ENCODE measurements at places on chromosomes 6 and 20.
A peak's percentile ranks its signal among the peaks of the same experiment; 100 is the strongest.

DNA sequence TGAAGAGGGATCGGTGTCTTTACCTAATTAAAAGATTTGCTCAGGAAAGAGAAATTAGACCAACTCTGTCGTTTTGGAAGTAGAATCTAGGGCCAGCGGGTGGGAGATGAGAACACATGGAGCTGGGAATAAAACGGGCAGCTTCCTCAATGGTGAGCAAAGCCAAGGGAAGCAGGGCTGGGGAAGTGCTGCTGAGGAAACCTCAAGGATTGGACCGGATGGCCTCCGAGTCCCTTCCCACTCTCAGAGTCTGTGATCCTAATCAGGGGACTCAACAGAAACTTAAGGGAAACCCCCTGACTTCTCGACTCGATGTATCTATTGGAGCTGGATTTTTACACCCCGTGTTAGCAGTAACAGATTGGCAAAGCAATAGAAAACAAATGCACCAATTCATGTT lies 10.8 kb downstream of the GCNT2 start:
- DNase-seq, result no peak

GRCh38 chr6:132569170-132569569 lies 952 bp upstream of the TAAR6 start:
- no peak for DNase-seq

DNA sequence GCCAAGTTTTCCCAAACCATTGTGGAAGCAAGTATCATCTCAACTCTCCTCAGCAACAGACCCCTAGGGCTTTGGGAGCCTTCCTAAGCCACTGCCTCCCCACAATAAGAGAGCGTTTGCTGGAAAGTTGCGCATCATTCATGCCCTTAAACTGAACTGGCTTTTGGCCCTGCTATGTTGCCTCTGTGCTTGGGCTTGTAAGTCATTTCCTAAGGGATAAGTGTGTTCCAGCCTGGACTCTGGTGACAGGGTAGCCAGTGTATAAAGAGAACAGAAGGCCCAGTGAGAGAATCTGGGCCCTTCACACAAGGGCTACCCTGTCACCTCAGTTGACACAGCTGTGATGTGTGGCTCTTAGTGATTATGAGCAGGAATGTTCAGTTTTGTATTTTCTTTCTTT lies 77.8 kb downstream of the COL9A1 start:
- no peak for DNase-seq

GRCh38 chr6:35960187-35960586 lies 39.3 kb upstream of the SRPK1 start:
- no peak for DNase-seq

- DNase-seq, result no peak
Observed at GRCh38 chr6:147389463-147389862, 119.0 kb upstream of the SAMD5 start.

GRCh38 chr6:151096691-151097606 lies 142.8 kb upstream of the AKAP12 start:
- no peak for DNase-seq

DNA sequence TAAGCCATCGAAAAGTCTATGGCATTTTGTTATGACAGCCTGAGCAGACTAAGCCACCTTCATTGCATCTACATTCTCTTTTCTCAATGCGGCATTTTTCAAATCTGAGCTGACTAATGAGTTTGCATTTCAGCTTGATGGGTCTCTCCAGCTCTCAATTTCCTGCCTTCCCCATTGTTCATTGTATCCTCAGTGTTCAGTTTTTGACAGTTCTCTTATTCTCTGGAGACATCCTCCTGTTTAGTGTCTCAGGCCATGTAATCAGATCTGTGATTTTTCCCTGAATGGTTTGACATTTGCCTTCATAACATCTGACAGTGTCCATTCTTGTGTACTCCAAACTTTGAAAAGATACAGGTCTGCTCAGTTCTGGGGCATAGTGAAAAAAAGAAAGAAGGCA lies 27.9 kb upstream of the MCM3 start:
- no peak for DNase-seq

- DNase-seq, result no peak
Observed at GRCh38 chr6:115832786-115833185, 227.9 kb downstream of the FRK start.

GRCh38 chr20:9068841-9069663 lies at the start of gene PLCB4:
Gene PLCB4 (plus strand): TSS chr20:9069087. CDS start chr20:9307815, 238,728 bp downstream.
- DNase-seq, result no peak

DNA sequence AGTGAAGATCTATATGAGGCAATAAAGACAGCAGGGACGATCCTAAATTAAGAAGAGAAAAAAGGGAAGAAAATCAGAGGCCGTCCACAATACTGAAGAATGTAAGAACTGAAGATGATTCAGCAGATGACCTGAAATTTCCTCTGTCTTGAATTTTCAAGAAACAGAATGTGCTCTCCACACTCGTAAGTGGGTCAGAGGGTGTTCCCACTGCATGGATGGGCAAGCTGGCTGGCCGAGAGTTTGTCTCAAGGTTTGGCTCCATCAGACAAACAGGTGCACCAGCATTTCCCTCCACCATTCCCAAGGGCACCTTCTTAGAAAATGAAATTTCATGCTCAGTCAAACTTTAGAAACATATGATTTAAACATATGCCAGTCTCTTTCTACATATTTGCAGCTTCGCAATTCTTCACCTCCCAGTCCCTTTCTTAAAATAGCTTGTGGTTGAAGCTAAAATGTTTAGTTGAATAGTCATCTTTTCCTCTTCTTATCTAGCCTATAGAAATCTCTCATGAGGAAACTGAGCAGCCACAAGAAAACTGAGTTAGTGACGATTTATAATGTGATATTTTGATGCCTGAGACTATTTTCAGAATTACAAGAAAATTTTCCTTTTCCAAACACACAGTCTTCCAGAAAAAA lies 576.4 kb downstream of the PRKN start:
- no peak for DNase-seq

GRCh38 chr6:19994909-19995308 lies 157.7 kb downstream of the ID4 start:
- DNase-seq, result no peak

DNA sequence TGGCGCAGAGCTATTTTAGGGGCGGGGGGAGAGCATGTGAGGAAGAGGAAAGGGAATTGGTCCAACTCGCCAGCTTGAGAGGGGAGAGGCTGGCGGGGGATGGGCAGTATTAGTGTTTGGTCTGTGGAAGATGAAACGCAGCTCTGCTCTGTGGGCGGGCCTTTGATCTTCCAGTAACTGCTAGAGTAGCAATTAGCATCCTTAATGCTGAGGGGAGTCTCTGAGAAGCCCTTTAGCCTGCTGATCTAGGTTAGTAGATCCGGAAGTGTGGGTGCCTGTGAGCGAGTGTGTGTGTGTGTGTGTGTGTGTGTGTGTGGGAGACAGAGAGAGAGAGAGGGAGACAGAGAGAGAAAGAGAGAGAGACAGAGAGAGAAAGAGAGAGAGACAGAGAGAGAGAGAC lies 117.2 kb upstream of the BACH2 start:
- DNase-seq, result no peak

DNA sequence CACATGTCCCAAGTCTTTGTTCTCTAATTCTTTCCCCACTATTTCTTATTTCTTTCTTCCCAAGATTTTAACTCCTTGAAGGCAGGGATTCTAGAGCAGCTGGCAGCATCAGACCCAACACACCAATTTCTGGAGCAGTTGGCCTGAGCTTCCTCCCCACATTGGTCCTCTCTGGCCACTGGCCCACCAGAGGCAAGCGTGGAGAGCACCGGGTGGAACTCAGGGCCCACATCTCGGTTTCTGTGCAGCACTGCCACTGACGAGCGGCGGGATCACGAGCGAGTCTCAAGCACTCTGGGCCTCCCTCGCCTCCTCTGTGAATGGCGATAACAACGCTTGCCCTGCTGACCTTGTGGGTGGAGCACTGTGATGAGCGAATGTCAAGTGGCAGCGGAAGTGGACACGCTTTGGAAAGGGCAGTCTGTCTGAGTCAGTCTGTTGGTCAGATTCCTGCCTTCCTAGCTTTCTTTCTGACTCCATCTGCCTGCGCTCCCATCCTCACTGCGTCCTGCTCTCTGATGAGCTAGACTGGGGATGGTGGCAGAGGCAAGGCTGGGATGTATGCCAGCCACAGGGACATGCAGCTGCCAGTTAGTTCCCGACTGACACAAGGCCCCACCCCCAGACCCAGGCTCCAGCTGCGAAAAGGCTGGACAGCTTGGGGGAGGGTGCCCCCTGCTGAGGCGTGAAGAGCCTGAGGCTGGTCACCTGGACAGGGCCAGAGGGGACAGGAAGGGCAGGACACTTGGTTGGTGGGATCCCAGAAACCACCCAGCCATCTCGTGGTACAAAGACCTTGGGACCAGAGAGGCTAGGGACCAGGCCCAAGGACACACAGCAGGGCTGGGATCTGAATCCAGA lies 4.5 kb upstream of the SPDEF start:
- DNase-seq, result no peak

DNA sequence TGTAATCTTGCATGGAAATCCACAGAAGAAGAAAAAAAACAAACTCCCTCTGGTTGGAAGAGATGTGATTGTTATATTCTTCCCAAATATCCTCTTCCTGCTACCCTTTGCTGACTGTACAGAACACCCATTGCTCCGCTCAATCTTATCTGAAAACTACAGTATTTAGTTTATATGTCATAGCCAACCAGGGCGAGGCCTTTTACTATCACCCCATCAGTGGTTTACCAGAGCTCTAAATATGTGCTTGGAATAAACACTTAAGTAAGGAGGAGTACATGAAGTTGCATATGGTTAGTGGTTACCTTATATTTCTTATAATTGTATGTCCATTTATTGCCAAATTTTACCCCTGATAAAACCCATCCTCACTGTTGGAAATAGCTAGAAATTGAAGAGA lies 12.2 kb downstream of the PRL start:
- no peak for DNase-seq

DNA sequence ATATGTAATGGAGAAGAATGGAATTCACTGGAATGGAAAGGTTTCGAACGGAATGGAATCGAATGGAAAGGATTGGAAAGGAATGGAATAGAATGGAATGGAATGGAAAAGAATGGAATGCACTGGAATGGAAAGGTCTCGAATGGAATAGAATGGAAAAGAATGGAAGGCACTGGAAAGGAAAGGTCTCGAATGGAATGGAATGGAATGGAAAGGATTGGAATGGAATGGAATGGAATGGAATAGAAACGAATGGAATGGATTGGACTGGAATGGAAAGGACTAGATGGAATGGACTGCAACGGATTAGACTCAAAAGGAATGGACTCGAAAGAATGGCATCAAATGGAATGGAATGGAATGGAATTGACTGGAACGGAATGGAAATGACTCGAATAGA lies 20.5 kb upstream of the DEFB115 start:
- DNase-seq, result no peak

- no peak for DNase-seq
Observed at GRCh38 chr6:117446861-117447260, 21.1 kb upstream of the ROS1 start.

GRCh38 chr6:98832284-98833056 lies 1.9 kb upstream of the POU3F2 start:
- DNase-seq, result peak; percentile 10

DNA sequence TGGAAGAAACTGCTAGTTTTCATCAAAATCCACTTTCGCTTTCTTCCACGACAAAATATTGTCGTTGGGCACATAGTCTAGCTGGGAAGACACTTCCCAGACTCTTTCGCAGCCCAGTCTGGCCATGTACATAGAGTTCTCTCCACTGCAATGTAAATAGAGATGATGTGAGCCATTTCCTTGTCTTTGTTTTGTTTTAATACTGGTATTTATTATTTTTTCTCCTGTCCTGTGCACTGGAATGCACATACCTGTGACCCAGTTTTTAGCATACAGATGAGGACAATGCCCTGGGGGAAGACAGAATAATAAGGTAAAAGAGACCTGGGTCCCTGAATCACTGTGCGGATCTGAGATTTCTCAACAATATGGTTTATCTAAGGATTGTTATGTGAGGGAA lies 149.5 kb upstream of the BMP5 start:
- DNase-seq, result no peak

DNA sequence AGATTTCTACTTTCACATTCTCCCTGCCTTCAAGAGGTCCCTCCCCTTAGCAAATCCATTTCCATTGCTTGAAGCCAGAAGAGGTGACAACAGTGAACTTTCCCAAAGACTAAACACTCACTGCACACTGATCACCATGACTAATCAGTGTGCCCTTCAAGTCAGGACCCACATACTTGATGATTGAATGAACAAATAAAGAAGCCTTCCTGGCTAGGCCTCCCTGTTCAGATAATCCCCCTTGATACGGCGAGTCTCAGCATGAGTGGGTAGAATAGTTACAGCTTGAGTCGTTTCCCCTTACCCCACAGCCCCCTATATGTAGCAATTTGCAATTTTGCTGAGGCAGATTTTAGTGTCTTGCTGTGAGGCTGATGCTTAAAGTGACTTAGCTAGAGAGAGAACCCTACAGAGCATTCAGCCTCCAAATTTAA lies 102.2 kb downstream of the UNC5CL start:
- peak; percentile 76 for DNase-seq

DNA sequence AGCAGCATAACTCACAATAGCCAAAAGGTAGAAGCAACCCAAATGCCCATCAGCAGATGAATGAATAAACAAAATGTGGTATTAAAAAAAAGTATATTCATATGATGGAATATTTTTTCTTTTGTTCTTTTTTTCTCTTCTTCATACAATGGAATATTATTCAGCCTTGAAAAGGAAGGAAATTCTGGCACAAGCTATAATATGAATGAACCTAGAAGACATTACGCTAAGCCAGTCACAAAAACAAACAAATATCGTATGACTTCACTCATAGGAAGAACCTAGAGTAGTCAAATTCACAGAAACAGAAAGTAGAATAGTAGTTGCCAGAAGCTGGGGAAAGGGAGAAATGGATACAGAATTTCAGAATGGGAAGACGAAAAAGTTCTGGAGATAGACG lies 63.7 kb downstream of the RBL1 start:
- no peak for DNase-seq

GRCh38 chr6:1040393-1040792 lies 271.5 kb upstream of the FOXQ1 start:
- DNase-seq, result no peak

DNA sequence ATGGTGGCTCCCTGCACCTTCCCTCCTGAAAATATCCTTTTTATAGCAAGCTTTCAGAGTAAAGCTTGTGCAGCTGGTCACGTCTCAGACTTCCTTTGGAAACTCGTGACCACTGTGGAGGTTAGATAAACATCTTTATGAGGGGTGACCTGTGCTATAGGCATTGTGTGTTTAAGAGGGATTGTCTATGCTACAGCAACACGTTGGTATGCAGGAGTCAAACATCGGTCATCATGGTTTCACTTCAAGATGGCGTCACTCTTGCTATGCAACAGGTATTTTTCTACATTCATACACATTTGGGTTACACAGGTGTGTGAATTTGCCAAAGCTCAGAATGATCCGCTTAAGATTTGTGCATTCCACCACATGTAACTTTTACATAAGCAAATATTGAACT lies 14.6 kb upstream of the BLCAP start:
- no peak for DNase-seq

- DNase-seq, result no peak
Observed at GRCh38 chr20:40765814-40766480, 76.9 kb upstream of the MAFB start.
